Muscle of back (tissue), 13 donors: ENCODE measurements at places on chromosomes 12 and 14. TPM values are rescaled to one million over a fixed set of nuclear protein-coding genes. Genes with fewer than 3 reads are reported as not detected.

DNA sequence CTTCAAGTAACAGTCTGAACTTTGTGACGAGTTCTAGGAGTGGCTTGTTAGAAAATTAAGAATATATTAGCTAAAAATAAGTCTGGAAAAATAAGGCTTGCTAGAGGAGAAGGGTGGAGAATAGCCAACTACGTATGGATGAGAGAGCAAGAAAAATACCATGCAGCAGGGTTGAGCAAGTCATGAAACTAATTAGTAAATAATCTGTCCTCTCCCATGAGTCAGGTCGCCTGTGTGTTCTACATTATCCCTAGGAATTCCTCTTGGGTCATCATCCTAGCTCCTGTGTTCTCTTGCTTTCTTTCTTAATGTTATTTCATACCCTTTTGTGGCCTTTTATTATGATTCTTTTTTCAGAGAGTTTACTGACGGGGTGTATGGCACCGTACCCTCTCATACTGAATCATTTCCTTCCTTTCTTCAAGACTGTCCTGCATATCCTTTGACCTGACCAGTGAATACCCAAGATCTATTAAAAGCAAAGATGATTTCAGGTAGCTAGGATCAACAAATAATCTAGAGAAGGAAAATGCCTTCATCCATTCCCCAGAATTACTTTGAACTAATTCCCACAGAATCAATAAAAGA, 177.2 kb upstream of the NPAS3 start:
- no peak for DNase-seq

DNA sequence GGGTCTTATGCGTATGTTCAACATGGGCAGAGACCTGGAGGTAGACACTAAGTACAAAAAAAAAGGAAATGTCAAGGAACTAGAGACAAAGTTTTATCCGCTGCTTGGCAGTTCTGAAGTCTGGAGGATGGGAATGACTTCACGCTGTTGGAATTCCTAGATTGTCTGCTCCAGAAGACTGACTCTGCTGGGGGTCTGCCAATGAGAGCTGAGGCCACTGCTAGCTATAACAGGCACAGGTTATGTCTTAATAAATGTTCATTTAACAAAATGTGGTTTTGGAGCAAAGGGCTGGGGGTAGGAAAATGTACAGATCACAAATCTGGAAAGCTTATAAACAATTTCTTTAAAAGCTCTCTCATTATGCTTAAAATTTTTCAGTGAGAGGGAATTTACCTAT, 5.9 kb downstream of the RNASE8 start:
- peak; percentile 60 for DNase-seq

DNA sequence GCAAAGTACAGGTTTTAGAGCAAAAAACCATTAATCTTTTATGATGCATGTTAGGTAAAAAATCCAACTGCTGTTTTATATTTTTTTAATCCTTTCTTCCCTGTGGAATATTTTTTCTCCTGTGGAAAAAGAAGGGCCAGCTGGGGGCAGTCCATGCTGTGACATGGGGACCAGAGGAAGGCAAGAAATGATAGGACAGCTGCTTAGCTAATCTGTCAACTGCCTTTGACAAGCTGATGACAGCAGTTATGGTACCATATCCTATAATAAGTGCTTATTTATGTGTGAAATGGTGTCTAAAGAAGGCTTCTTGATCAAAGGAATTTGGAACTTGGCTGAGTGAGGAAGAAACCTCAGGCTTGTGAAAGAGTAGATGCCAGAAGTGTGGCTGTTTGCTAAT, 452.4 kb upstream of the NOVA1 start:
- DNase-seq = no peak

DNA sequence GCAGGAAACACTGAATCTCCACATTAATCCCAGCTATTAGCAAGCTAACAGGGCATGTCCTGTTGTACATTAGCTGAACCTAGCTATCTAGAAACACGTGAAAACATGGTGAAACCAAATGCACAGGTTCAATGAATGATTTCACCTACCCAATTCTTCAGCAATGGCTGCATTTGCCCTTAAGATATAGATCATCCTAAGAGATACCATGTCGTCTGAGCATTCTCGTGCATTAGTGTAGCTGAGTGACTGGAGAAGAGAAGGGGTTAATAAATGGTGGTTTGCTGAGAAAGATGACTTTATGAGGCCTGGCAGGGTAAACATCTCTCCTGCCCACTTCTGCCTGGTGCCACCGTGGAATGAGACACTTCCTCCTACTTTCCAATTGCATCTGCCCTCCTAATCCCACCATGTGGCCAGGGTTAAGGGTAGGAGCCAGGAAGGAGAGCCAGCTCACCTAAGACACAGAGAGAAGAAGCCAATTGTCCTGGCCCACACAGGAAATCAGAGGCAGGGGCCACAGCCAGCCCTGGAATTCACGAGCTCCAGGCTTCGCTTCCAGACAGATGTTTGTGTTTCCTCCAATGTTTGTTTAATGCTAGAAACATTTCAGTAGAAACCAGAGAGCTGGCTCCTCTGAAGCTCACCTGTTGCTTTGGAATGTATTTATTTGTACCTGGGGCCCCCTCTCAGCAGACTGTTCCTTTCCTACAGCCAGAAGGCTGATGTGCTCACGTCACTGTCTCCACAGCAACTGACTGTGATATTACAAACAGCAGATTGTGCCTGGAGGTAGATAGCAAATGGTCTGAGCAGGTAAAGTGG, 126.0 kb upstream of the PARP11 start:
- no peak for DNase-seq

DNA sequence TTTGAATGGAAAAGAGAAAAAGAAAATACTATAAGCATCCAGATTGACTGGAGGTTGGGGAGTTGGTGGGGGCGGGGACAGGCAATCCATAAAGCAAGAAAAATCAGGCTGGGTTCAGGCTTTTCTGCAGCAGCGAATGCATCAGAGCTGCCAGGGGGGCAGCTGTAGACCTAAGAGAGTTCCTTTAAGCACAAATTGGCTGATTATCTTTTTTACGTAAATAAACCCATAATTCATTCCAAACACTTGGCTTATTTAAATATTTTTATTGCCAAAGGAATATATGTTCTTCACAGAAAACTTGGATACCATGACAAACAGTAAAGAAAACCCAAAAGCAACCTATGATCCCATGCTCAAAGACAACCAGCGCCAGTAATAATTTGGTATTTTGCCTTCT, 10.2 kb downstream of the BDKRB2 start:
- peak; percentile 77 for DNase-seq

- peak; percentile 56 for DNase-seq
Measured at GRCh38 chr12:39272871-39273655, 169.9 kb downstream of the KIF21A start.

ASIC1 gene
- 11.5 TPM for polyA plus RNA-seq

DEPDC4 gene
- polyA plus RNA-seq = 1.3 TPM
